Left hindlimb (tissue), 1 donor: ENCODE measurements at places on chromosomes 1 and 21.

DNA sequence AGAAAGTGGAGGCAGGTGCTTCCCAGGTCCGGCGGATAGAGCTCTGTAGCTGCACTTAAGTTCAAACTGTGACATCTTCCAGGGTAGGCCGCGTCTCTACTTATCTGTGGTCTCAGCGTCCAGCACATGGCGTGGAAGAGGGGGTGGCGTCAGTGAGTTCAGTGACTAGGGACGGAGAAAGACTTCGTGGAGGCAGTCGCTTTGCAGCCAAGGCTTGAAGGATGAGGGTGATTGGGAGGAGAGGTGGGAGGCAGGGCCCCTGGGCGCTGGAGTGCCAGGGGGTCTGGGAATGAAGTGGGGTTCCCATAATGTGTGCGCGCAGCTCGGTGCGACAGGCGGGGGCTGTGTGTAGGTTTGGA lies 444 bp upstream of the AGO1 start:
- DNase-seq: no peak

DNA sequence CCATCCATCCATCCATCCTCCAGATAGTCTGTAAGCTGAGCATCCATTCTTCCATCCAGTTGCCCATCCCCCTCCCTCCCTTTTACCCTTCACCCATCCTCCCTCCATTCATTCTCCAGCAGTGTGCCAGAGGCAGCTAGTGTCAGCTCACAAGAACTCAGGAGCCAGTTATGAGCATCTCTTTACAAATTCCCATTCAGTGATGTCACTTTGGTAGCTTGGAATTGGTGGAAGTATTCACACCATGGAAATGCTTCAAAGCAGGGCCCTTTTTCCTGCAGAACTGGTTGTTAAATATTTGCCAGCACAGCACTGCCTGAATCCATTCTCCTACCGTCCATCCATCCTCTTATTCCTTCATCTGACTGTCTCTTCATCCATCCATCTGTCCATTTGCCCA lies 72.5 kb downstream of the ARHGEF10L start:
- no peak for DNase-seq

- DNase-seq: no peak
Measured at GRCh38 chr1:242187171-242187570, 188.3 kb upstream of the MAP1LC3C start.

GRCh38 chr21:46457801-46458314 lies 833 bp upstream of the DIP2A start:
- DNase-seq: peak; percentile 50

DNA sequence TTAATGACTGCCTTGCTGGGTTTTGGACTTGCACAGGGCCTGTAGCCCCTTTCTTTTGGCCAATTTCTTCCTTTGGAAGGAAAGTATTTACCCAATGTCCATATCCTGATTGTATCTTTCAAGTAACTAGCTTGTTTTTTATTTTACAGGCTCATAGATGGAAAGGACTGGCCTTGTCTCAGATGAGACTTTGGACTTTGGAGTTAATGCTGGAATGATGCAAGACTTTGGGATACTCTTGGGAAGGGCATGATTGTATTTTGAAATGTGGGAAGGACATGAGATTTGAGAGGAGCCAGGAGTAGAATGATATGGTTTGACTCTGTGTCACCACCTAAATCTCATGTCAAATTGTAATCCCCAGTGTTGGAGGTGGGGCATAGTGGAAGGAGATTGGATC lies 140.1 kb downstream of the C1orf94 start:
- DNase-seq: no peak

- DNase-seq: no peak
Measured at GRCh38 chr1:232127190-232127589, 500.6 kb downstream of the DISC1 start.

DNA sequence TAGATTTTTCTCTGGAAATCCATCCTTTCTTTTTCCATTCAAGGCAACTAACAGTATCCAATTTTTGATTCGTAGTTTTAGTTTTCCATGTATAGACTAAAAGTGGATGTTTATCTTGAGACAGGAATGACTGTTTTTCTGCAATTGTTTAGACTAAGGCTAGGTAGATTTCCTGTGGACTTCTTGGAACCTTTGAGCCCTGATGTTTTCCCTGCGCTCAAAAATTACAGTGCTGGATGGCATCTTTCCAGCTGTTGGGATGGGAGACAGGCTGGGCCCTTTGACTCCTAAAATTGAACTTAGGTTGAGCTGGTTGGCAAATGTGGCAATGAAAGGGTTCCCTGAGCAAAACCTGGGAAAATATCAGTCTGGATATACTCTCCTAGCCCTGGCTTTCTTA lies 180.4 kb downstream of the DHRS3 start:
- no peak for DNase-seq

DNA sequence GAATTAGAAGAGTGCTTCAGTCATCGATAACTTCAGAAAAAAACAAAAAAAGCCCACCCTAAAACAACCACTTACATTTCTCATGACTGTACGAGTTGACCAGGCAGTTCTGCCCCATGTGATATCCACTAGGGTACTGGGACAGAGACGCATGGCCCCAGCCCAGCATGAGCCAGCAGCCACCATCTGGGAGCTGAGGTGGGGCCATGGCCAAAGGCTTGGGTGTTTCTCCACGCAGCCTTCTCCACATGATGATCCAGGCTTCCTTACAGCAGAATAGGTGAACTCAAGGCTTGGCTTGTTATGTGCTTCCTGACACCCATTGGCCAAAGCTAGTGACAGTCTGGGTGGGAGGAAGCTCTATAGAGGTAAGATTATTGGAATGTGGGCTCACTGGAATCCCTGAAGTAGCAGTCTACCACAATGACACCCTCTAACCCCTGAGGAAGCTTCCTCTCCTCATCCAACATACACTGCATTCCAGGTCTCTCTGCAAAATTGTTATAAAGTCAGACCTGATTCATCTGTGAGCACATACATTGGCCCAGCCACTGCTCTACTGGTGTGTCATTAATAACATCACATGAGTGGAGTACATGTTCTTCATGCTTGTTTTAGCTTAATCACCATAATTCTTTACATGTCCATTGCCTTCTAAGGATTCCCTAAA lies 66.3 kb upstream of the NTPCR start:
- DNase-seq: no peak

- no peak for DNase-seq
Measured at GRCh38 chr21:38696579-38696978, 109.2 kb upstream of the ETS2 start.

- DNase-seq: peak; percentile 84
Measured at GRCh38 chr1:43540653-43541071, 10.0 kb downstream of the PTPRF start.

DNA sequence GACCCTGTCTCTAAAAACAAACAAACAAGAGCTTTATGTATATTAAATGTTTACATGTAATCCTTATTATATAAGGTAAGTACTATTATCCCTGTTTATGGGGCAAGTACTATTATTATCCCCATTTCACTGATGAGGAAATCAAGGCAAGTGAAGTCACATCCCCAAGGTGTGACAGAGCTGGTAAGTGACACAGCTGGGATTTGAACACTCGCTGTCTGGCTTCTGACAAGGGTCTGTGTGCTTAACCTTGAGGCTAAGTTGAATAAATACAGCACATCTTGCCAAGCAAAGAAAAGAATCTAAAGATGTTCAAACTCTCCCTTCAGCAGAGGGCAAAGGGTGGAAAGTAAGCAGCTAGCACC lies 167.9 kb upstream of the IRF2BP2 start:
- DNase-seq: no peak

DNA sequence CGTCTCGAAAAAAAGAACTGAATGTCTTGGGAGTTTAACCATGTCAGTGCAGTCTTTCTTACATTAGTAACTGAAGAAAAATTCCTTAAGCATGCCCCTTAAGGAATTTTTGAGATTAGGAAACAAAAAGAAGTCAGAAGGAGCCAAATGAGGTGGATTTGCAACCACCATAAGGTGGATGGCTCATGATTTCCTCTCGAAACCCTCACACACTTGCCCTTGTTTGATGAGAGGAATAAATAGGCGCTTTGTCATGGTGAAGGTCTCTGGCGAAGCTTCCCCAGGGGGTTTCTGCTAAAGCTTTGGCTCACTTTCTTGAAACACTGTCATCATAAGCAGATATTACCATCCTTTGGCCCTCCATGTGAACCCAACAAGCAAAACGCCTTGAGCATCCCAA lies 68.2 kb downstream of the POFUT2 start:
- no peak for DNase-seq

GRCh38 chr1:83942914-83943313 lies 56.0 kb downstream of the TTLL7 start:
- DNase-seq: no peak

GRCh38 chr1:203528976-203529835 lies 35.3 kb downstream of the OPTC start:
- no peak for DNase-seq

GRCh38 chr1:15031251-15031933 lies 122.2 kb upstream of the TMEM51 start:
- DNase-seq: no peak

DNA sequence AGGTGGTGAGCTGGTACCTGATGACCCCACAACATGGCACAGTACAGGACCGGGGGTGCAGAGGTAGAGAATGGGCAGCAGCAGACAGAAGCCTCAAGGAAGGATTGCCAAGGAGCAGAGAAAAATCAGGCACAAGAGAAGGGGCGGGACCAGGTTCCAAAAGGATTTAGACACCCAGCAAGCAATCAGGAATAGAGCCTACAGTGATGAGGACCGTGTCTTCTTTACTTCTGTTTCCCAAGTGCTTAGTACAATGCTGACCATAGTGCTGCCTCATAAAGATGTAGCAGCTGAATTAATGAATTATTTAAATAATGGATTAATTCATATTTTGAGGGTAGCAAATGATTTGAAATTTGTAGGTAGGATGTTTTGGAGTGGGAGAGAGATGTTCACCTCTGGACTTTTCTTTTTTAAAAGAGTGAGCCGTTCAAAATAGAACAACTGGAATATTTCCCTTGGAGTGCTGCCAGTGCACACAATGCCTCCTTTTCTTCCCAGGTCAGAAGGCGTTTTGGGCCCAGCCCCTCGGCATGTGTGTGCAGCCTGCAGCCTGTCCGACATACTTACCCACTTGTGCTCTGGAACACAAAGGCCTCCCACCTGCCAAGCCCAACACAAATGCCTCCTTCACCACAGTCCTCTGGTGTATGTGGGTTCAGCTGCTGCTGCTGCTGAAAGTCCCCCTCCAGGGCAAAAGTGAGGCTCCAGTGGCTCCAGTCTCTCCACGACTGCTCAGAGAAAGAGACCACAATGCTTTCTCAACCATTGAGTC lies 19.6 kb downstream of the KANK4 start:
- DNase-seq: peak; percentile 62

GRCh38 chr1:224182057-224182865 lies 779 bp upstream of the DEGS1 start:
- DNase-seq: no peak

DNA sequence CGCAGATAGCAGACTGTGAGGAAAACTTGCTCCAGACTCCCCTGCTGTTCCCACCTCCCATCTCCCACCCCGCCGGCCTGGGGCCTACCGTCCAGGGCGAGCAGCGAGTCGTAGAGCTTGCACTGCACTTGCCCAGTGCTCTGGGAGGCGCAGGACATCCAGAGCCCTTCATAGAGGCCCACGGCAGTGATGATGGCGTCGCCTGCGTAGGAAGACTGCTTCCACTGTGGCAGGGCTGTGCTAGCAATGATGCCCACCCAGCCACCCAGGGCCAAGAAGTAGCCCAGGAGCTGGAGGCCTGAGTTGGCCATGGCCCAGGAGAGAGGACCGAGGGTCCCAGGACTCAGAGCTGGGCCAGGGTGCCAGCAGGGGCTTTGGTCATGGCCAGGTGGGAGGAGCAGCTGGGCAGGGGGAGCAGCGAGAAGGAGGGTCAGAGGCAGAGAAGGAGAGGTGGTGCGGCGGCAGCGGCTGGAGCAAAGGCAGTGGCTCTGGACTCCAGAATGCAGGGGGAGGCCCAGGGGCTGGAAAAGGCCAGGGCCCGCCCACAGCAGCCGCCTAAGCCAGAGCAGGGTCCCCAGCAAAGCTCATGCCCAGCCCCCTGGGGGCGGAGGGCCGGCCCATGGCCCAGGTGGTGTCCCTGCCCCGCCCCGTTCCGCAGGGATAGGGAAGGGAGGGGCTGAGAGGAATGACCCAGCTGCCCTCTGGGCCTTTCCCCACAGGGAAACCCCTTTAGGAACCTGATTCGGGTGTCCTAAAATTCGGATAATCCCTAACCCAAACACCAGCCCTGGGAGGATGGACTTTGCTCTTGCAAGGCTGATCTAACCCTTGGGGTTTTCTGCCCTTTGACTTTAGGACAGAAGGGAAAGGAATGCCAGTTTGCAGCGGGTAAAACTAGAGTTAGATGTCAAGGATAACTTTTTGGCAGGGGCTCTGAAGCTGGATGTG lies at the start of gene CLDN19:
CLDN19 (minus strand) TSS at position 484 of the 948 bp plus-strand sequence; CDS start at position 311, 173 bp downstream.
- no peak for DNase-seq

- no peak for DNase-seq
Measured at GRCh38 chr1:224069138-224069537, 44.8 kb upstream of the FBXO28 start.

DNA sequence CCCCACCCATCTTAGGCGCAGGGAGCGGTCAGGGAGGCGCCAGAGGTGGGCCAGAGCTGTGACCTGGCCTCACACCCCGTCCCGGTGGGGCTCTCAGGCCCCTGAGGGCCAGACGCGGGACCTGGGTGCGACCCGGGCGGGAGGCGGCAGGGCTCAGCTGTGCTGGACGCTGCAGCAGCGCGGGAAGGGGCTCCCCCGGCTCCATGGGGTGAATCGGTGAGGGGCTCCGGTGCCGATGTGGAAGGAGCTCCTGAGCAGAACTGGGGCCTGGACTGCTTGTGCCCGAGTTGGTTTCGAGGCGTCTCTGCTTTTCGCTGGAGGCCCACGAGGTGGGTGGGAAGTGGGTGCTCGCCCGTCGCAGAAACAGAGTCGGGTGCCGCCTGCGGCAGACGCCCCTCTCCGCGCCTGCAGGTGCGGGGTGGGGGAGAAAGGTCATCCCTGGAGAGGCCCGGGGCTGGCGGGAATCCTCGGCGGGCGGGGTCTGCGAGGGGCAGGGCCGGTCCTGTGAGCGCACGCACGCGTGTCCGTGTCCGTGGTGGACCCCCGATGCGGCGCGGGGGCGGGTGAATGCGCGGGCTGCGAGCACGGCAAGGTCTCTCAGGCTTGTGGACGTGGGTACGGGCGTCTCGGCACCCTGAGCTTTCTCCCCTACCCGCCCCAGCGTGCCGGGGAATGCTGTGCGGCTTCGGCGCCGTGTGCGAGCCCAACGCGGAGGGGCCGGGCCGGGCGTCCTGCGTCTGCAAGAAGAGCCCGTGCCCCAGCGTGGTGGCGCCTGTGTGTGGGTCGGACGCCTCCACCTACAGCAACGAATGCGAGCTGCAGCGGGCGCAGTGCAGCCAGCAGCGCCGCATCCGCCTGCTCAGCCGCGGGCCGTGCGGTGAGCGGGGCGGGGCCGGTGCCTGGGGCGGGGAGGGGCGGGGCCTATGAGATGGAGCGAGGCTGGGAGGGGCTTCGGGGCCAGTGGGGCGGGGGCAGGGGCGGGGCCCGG lies 20.4 kb downstream of the AGRN start:
- DNase-seq: peak; percentile 84

- no peak for DNase-seq
Measured at GRCh38 chr21:35211782-35212181, 162.7 kb upstream of the RUNX1 start.

GRCh38 chr1:166302989-166303758 lies 136.4 kb upstream of the FAM78B start:
- no peak for DNase-seq

- DNase-seq: peak; percentile 38
Measured at GRCh38 chr1:88731475-88732269, 47.6 kb downstream of the PKN2 start.
